NCI-H1048 (cell line): ENCODE measurements at places on chromosomes 1 and 21.

GRCh38 chr1:6898974-6899539 lies 113.8 kb downstream of the CAMTA1 start:
- DNase-seq, result no peak

DNA sequence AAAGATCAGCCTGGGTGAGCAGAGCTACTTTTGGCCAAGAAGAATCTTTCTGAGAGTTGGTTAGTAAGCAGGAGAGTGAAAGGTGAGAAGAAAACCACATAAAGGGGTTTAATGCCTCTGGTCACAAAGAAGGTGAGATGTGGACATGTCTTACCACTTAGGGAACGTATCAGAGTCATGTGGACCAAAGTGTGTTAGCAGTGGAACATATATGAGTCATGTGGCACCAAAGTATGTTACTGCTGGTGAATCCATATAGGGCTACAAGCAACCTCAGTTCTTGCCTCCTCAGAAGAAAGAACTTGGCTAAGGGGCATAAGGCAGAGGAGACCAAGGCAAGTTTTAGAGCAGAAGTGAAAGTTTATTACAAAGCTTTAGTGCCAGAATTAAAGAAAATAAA lies 411.6 kb upstream of the NEGR1 start:
- no peak for DNase-seq

- no peak for DNase-seq
Observed at GRCh38 chr1:89298461-89298860, 25.8 kb upstream of the GBP5 start.

- DNase-seq, result no peak
Observed at GRCh38 chr1:160325252-160325651, 17.8 kb downstream of the COPA start.

GRCh38 chr1:153261281-153262069 lies 2.0 kb downstream of the LORICRIN start:
- DNase-seq, result no peak

GRCh38 chr1:54800041-54800898 lies 853 bp downstream of the TTC22 start:
- no peak for DNase-seq

DNA sequence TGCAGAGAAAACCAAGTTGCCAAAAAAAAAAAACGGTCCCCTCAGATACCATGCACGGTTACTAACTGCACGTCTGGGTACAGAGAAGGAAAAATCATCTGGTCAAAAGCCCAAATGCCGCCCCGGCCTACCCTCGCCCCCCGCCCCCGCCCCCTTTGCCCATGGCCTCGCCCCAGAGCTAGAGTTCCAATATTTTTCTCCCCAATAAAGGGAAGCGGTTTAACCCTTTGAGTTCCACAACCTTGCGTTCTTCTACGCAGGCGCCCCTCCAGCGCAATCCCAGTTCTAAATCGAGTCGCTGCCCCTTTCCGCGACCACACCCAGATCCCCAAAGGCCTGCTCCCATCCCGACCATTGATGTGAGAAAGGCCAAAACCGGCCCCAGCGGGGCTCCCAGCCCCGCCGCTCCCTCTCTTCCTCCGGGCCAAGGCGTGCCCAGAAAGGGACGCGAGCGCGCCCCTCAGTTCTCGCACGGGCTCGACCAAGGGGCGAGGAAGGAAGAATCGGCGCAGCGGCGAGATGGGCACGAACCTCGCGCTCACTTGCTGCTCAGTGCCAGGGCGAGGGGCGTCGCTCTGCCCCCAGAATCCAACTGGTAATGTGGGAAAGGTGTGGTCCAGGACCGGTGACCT lies 797 bp downstream of the WDR47 start:
- no peak for DNase-seq

DNA sequence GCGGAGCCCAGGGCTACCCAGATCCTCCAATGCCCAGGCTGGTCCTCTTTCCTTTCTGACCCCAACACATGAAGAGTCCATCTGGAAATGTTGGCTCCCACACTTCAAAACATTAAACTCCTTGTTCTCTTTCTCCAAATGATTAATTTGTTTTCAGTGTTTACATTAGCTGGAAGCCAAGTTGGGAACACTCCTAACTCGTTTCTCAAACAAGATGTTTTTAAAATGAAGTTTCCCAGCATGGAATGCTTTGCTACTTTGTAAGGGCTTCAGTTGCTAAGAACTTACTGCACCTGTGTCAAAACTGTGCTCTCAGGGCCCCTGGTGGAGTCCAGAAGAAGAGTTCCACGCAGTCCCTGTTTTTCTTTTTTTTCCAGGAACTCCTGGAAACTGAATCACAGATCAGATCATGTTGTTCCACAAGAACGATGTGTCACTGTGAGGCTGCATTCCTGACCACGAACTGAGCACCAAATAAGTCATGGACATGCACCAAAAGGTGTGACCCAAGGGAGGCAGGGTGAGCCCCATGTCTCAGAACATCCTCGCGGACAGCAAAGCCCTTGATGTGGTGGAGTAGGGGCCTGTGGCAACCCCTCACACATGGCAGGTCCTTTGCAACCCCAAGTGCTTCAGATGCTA lies 257.3 kb downstream of the KCNJ6 start:
- no peak for DNase-seq

DNA sequence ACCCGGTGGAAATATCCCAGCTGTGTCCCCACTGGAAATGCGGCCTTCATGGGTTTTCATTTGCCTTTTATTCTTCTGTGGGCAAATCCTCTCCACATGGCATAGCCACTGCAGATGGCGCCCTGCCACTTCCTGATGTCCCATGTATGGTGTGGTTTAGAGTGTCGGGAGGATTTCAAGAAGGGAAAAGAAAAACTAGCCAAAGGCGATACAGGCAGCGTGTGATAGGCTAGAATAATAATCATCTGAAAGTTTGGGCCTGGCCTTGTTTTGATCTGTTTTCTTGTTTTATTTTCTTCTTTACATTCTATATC lies 123.6 kb downstream of the PEX14 start:
- DNase-seq, result no peak
